Karpas-422 (cell line): ENCODE measurements at places on chromosomes 6 and 20. TPM values are rescaled to one million over a fixed set of nuclear protein-coding genes. Genes with fewer than 3 reads are reported as not detected.

DNA sequence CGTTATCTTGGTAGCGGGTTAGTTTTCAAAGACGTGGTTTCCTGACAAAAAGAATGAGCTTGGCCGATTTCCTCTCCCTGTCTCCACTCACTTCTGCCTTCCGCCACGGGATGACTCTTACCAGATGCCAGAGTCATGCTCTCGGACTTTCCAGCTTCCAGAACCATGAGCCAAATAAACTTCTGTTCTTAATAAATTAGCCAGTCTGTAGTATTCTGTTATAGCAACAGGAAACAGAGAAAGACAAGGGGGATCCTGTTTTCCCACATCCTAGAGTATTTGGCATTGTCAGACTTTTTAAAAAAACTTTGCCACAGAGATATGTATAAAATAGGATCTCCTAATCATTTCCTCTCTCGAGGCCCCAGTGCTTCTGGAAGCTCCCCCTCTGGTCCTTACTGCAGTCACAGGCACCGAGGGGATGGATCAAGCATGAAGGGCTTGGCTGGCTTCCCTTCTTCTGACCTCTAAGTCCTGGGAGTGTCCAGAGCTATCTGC is 84.9 kb upstream of the NAA20 start:
- DNase-seq = no peak

GRCh38 chr6:156167625-156168071 is 609.5 kb upstream of the ARID1B start:
- no peak for DNase-seq

- DNase-seq = no peak
These were observed 95.0 kb downstream of the DLGAP4 start for GRCh38 chr20:36400909-36401735.

GRCh38 chr6:132400555-132400882 is 756 bp downstream of the MOXD1 start:
- DNase-seq = no peak

DNA sequence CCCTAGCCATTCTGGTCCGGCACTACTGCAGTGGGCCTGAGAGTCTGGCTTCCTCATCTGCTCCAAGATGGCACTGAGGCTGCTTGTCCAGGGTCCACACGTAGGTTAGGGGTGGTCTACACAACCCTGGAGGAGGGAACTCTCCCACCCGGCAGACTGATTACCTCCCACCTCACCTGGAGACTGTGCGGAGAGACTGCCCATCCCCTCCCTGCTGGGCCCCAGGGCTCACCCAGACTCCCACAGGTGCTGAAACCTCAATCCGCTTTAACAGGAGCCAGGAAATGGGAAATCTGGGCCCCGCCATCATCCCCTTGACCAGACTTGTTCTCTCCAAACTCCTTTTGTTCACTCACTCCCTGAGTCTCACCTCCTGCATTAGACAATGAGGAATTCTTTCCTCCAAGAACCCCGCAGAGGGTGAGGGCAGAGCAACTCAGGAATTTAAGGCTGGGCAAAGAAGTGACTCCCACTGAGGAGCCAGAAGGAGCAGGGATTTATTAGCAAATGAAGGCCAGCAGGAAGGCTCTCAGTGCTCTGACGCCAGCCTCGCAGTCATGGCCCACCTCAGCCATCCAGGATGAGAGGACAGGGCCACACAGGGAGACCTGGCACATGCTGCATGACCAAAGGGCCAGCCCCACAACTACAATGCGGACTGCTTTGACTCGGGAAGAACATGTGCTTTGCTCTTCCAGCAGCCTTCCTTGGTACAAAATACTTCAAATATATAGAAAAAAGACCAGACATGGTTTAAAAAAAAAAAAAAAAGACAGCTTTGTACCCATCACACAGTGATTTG is 53.0 kb downstream of the CDK5RAP1 start:
- no peak for DNase-seq

- peak; percentile 76 for DNase-seq
These were observed 14.6 kb upstream of the CDK5RAP1 start for GRCh38 chr20:33415948-33416347.

DNA sequence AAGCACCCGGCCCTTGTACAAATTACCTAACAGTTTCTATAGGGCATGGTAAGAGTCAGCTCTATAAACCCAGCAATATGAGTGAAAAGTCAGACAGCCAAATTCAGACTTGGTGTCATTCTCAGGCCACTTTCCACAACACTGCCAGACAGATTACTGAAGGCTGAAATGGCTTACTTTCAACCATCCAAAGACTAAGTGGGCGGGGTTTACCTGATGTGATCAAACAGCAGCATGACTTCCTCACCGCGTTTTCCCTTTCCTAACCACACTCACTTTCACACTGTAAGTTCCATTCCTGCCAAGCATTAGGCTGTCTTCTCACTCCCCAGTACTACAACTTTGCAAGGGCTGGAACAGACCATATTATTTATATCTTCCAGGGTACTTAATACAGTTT is 85.9 kb downstream of the SMLR1 start:
- no peak for DNase-seq

Gene RAMACL
- total RNA-seq = 1.7 and 3.6 TPM in 2 replicates

Gene SNAP25
- not detected in 2 replicates for total RNA-seq

Gene PHACTR1
- 5.2 and 8.3 TPM in 2 replicates for total RNA-seq

Gene ARMH2
- not detected in 2 replicates for total RNA-seq

GRCh38 chr6:140960566-140960965 is 1172.2 kb upstream of the GJE1 start:
- no peak for DNase-seq

- no peak for DNase-seq
These were observed 61.7 kb downstream of the TRIM27 start for GRCh38 chr6:28862077-28862476.

Gene RGS17
- 0.04 TPM in 1 of 2 replicates, not detected in the other for total RNA-seq

DNA sequence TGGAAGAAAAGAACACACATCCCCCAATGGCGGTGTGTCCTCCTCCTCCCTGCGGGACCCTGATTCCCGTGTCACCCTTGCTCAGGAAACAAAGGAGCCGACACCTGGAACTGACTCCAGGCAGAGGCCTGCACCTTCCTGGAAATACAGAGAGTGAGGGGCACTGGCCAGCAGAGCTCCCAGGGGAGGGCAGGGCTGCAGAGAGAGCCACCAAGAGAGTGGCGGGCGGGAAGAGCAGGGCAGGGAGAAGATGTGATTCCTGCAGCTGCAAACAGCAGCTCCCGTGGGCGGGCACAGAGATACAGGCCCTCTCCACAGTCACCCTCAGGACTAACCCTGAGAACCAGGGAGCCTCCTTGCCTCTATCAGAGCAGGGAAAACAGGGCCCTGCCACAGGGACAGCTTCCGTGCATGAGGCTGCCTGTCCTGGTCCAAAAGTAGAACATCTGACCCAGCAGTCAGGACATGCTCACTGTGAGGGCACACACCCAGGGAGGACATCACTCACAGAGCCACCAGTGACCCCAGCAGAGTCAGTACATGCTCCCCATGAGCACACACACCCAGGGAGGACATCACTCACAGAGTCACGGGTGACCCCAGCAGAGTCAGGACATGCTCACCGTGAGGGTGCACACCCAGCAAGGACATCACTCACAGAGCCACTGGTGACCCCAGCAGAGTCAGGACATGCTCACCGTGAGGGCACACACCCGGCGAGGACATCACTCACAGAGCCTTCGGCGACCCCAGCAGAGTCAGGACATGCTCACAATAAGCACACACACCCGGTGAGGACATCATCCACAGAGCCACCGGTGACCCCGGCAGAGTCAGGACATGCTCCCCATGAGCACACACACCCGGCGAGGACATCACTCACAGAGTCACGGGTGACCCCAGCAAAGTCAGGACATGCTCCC is 193.1 kb downstream of the DLL1 start:
- no peak for DNase-seq

DNA sequence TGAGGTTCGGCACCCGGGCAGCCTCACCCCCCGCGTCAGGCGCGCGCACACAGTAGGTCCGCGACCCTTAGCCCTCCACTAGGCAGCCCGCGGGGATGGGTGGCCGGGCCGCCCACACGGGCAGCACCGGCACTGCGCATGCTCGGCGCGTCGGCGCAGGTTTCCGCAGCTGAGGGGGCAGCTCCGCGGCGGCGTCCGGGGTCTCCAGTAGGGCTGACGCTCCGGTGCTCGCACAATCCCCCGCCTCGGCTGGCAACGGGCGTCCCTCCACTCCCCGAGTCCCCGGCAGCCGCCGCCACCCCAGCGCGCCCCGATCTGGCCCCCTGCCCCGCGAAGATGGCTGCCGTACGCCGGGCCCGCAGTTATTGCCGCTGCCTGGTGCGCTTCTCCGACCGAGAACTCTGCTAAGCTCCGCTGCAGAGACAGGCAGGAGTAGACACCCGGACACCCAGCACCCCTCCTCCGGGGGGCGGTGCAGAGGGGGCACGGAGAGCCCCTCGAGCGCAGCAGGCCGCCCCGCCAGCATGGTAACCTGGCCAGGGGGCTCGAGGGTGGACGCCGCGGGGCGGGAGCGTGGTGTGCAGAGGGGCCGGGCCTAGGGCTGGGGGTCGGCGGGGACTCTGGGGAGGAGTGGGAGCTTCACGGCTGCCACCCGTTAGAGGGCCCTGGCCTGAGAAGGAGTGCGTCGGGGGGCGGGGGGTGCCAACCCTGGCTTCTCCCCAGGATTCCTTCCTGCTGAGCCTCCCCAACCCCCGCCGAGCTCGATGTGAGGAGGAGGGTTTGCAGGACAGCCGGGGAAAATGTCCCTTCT is at the start of gene FBXO9:
FBXO9 (plus strand) TSS at position 139 of the 811 bp plus-strand sequence; CDS start at position 525, 386 bp downstream.
- peak; percentile 86 for DNase-seq

GRCh38 chr20:45456632-45457031 is 12.9 kb upstream of the WFDC2 start:
- peak; percentile 73 for DNase-seq

Gene OPN5
- total RNA-seq = not detected in 2 replicates

- DNase-seq = no peak
These were observed 3.2 kb downstream of the CCHCR1 start for GRCh38 chr6:31154436-31154835.

GRCh38 chr6:157952861-157953351 is 28.8 kb upstream of the SYNJ2 start:
- peak; percentile 9 for DNase-seq

Gene ENPP3
- total RNA-seq = not detected in 2 replicates

DNA sequence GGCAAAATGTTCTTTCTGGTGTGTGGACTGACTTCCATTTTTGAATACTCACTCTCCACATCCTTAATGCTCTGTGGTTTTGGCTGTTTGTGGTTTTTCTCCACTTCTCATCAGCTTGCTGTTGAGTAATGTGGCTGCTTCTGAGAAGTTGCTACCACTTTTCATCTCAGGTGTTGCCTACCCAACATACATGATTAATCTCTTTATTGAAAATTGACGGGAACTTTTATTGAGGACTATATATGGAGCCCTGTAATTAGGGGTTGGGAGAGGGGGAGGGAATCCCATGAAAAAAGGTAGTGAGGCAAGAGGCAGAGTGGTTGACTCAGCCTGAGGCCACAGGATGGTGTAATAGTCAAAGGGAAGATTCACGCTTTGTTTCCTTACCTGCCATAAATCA is 17.6 kb downstream of the IL22RA2 start:
- DNase-seq = no peak

GRCh38 chr6:87684895-87685654 is 17.0 kb downstream of the AKIRIN2 start:
- DNase-seq = no peak

Gene STXBP5
- 12.1 and 30.5 TPM in 2 replicates for total RNA-seq

- no peak for DNase-seq
These were observed 46.0 kb downstream of the PLCG1 start for GRCh38 chr20:41183391-41183790.

DNA sequence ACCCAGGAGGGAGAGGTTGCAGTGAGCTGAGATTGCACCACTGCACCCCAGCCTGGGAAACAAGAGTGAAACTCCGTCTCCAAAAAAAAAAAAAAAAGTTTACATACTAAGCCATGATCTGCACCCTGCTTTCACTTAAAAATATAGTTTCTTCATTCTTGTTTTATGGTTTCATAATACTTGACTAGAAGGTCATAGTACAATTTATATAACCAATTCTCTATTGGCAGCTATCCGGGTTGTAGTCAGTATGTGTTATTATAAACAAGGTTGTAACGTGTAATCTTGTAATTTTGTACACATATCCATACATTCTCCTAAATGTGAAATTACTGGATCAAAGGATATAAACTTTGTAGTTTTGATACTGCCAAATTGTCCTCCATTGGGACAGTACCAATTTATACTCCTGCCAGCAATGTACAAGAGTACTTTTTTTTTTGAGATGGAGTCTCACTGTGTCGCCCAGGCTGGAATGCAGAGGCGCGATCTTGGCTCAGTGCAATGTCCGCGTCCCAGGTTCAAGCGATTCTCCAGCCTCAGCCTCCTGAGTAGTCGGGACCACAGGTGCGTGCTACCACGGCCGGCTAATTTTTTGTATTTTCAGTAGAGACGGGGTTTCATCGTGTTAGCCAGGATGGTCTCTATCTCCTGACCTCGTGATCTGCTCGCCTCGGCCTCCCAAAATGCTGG is 144.8 kb downstream of the GJA10 start:
- DNase-seq = no peak

Gene MCM9
- total RNA-seq = 17.8 and 17.9 TPM in 2 replicates

DNA sequence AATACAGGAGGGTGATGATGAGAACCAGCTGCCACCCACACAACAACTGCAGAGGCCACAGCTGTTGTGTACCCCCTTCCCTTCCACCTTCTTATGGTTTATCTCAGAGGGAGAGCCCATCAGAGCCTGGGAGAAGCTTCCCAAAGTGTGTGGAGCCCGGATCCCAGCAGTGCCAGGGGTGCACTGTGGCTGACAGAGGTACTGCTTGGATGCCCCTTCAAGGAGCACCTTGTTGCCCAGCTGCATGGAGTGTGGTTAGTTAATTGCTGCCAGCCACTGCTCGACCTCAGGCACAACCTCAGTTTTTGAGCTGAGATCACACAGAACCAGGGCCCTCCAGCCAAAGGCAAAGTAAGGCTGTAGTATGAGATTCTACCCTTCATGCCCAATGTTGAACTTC is 13.0 kb downstream of the PI3 start:
- DNase-seq = no peak

DNA sequence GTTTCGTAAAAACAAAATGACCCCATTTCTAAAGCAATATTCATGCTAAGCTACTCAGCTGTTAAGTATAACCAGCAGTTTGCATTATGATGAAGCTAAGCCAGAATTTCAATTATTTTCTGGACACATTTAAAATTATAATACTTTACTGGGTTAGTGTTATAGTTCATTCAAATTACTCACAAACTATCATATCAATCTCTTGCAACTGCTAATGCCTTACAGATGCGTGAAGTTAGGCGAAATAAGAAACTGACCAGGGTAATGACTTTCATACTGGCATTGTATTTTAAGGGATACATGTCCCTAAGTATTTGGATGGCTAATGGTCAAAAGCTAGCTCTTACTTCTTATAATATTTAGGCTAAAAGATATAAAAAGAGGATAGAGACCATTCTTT is 249.6 kb downstream of the TSHZ2 start:
- no peak for DNase-seq

DNA sequence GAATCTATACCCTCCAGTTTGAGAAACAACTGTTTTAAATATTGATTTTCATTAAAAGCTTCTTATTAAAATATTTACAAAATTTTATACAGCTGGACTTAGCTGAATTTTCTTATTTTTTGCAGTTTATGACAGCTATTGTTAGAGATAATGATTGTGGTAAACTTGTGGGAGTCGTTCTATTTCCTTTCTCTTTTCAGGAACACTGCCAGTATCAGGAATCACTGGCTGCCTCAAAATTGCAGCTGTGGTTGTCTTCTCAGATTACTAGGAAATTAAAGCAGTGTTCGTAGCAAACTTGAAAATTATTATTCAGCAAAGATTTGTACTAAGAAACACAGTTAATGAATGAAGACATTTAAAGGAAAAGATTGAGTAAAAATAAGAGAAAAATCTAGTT is 311.0 kb downstream of the CENPW start:
- no peak for DNase-seq
